Central memory CD8-positive, alpha-beta T cell (primary cell): ENCODE measurements at places on chromosomes 13 and 19.

DNA sequence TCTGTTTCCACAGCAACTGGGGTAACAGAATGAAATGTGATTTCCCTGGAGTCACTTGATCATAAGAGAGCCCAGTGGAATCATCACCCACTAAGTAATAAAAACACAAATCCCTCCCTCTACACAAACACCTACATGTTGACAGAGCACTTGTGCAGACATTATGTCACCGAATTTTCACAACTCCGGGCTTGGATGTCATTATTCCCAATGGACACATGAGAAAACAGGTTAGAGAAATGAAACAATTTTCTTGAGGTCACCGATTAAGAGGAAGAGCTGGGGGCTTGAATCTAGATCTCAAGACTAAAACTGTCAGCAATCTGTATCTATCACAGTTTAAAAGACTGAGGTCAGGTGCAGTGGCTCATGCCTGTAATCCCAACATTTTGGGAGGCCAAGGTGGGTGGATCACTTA is 3.1 kb downstream of the XRCC1 start:
- no peak overlapping the region for H3K4me3 ChIP-seq
- H3K27me3 ChIP-seq = no peaks in the 10 kb centered on the region
- peaks cover 40% of the 10 kb centered on the region for H3K4me1 ChIP-seq
- H3K36me3 ChIP-seq = peaks cover 11% of the 10 kb centered on the region

- H3K4me1 ChIP-seq = no peaks in the 10 kb centered on the region
- H3K4me3 ChIP-seq = no peak overlapping the region
- H3K36me3 ChIP-seq = no peaks in the 10 kb centered on the region
- no peak for DNase-seq
- H3K27me3 ChIP-seq = peaks cover 10% of the 10 kb centered on the region
Observed at GRCh38 chr19:42068756-42069571, 1.0 kb downstream of the GRIK5 start.

DNA sequence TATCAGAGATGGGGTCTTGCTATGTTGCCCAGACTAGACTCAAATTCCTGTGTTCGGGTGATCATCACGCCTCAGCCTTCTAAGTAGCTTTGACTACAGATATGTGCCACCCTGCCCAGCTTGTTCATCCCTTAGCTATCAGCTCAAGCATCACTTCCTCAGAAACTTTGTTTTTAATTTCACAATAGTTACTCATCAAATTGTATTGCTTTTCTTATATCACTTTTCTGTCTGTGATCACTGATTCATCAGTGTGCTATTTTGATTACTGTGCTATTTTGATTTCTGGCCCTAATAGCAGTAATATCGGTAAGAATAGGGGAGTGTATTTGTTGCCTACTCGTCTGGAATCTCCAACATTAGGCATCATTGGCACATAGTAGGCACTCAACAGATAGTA is 878.6 kb upstream of the PCDH20 start:
- H3K36me3 ChIP-seq = no peaks in the 10 kb centered on the region
- H3K27me3 ChIP-seq = no peaks in the 10 kb centered on the region
- H3K4me1 ChIP-seq = no peaks in the 10 kb centered on the region
- no peak overlapping the region for H3K4me3 ChIP-seq
- DNase-seq = no peak
- no peak overlapping the region for H3K27ac ChIP-seq

DNA sequence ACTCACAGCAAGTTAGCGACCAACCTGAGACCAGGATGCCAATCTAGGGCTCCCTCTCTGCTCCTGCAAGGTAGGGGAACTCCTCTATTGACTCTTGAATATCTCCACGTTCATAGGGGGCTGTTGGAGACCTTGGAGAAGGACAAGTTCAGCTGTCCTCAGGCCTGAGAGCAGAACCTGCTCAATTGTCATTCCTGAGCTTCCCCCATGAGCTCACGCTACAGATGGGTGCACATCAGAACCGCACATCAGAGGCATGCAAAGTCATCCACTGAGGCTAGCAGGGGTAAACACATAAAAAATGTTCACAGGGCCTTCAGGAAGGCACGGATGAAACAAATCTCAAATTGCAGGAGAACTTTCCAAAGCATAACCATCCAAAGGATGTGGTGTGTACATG is 168.8 kb upstream of the ZNF507 start:
- DNase-seq = no peak
- peaks cover 1% of the 10 kb centered on the region for H3K36me3 ChIP-seq

DNA sequence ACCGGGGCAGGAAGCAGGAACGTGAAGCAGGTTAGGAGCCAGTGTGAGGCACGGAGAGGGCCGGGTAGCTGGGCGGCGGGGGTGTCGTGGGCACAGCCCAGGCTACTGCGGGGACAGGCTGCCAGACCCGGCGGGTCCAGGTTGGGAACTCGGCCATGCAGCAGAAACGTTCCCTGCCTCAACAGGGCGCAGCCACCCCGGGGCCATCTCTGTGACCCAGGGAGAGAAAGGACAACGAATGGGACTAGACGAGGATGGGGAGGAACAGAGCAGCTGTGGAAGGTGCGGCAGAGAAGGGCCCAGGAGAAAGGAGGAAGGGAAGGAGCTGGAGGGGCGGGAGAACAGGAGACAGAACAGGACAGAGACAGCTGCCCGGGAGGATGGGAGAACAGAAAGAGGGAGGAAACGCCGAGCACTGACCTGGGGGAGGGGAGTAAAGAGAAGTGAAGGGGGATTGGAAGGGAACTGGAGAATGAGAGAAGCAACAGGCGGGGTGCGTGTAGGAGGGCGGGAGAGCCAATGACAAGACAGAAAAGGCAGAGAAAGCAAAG is 12.9 kb upstream of the GARIN5A start:
- no peaks in the 10 kb centered on the region for H3K27me3 ChIP-seq
- H3K4me3 ChIP-seq = no peak overlapping the region
- peaks cover 7% of the 10 kb centered on the region for H3K36me3 ChIP-seq
- H3K4me1 ChIP-seq = peaks cover 41% of the 10 kb centered on the region

- H3K4me1 ChIP-seq = no peaks in the 10 kb centered on the region
- no peaks in the 10 kb centered on the region for H3K27me3 ChIP-seq
- no peak overlapping the region for H3K27ac ChIP-seq
Observed at GRCh38 chr13:43838909-43839308, 40.6 kb downstream of the CCDC122 start.

GRCh38 chr13:30429721-30430694 is 7.7 kb downstream of the UBE2L5 start:
- no peaks in the 10 kb centered on the region for H3K36me3 ChIP-seq
- H3K27me3 ChIP-seq = no peaks in the 10 kb centered on the region
- H3K27ac ChIP-seq = peak overlapping the region; percentile 68
- H3K4me1 ChIP-seq = peaks cover 7% of the 10 kb centered on the region
- DNase-seq = no peak

- no peak overlapping the region for H3K27ac ChIP-seq
- no peak overlapping the region for H3K4me3 ChIP-seq
- H3K27me3 ChIP-seq = no peaks in the 10 kb centered on the region
Observed at GRCh38 chr19:23783636-23784035, 24.9 kb upstream of the ZNF681 start.

- peak overlapping the region; percentile 46 for H3K27ac ChIP-seq
- H3K4me1 ChIP-seq = peaks cover 7% of the 10 kb centered on the region
- H3K36me3 ChIP-seq = peaks cover 45% of the 10 kb centered on the region
Observed at GRCh38 chr19:17149393-17150135, 65.6 kb upstream of the USE1 start.

DNA sequence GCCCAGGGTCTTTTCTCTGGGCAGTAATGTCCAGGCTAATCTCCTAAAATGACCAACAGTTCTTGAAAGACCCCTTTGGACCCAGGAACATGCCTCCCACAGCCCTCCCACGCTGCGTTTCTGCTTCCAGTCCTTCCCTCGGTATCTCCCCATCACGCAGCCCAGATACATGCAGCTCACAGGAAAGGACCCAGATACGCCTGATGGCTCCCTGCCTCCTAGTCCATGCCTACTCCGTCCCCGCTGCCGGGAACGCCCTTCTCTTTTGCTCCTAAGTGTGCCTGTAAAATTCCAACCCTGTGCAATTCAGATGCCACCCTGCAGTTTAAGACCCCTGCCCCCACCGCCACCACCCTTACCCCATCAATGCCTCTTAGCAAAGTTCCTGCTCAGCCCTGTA is 778 bp downstream of the MUC16 start:
- no peaks in the 10 kb centered on the region for H3K4me1 ChIP-seq
- H3K27ac ChIP-seq = no peak overlapping the region
- H3K27me3 ChIP-seq = peaks cover 22% of the 10 kb centered on the region

DNA sequence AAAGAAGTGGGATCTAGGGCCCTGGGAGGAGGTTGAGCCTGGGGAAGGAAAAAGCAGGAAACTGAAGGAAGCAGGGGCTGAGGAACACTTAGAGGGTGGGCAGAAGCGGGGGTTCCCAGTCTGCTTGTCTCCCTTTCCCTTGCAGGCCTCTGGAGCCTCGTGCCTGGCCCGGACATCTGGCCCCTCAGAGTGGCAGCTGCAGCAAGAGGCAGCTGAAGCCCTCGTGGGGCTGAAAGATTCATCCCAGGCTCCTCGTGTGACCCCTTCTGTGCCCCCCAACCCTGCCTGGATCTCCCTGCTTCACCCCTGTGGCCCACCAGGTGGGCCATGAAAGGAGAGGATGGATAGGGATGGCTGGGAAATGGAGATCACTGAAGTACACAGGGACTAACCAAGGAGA is 5.5 kb downstream of the DMRTC2 start:
- no peaks in the 10 kb centered on the region for H3K36me3 ChIP-seq
- H3K27me3 ChIP-seq = peaks cover 30% of the 10 kb centered on the region
- H3K27ac ChIP-seq = no peak overlapping the region
- no peaks in the 10 kb centered on the region for H3K4me1 ChIP-seq

GRCh38 chr13:28324181-28324789 is 170.6 kb downstream of the FLT1 start:
- H3K27me3 ChIP-seq = peaks cover 9% of the 10 kb centered on the region
- DNase-seq = no peak
- H3K36me3 ChIP-seq = no peaks in the 10 kb centered on the region
- H3K4me1 ChIP-seq = no peaks in the 10 kb centered on the region
- H3K27ac ChIP-seq = no peak overlapping the region

DNA sequence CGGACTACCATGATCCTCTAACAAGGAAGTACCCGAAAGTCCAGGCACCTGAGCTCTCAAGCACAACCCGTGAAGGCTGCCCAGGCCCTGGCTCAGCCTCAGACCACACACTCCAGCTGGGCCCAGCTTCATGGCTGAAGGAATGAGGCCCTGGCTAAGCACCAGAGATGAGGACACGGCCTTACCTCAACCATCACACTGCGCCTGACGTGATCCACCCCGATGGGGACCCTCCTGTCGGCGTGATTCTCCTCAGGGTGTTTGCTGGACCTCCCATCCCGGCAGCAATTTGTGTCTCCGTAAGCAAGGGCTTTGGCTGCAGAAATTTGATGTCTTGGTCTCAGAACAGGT is 56.5 kb downstream of the F2RL3 start:
- peaks cover 10% of the 10 kb centered on the region for H3K27me3 ChIP-seq
- no peak overlapping the region for H3K4me3 ChIP-seq
- DNase-seq = no peak
- no peaks in the 10 kb centered on the region for H3K36me3 ChIP-seq

DNA sequence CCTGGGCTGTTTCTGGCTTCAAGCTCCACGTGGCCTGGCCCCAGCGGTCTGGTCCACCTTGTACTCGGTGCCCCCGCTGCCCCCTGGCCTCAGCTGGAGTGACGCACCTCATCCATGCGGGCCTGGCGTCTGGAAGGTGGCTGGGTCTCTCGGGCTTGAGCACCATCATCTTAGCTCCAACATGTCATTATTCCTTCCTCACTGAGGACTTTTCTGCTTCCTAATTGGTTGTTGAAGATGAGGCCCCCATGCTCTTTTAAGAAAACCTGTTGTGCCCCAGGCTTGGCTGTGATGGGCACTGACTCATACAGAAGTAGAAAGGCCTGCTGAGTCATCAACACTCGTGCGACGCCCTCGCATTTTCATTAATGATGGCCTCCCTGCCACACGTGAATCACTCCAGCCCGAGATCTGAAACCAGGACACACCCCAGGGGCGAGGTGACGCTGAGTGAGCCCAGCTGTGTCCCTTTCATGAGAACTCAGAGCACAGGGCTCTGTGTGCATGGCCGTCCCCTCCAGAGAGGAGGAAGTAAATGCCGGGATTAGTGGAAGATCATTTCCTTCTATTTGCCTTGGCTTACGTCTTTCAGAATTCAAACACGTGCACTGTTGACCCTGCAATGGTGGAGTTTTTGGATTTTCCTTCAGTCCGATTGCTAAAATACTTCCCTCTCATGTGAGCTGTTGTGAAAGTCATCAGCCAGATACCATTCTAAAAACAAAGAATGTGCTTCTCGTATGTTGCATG is 14.0 kb upstream of the GJA3 start:
- no peaks in the 10 kb centered on the region for H3K4me1 ChIP-seq
- H3K36me3 ChIP-seq = no peaks in the 10 kb centered on the region
- no peak for DNase-seq
- H3K27ac ChIP-seq = no peak overlapping the region
- H3K4me3 ChIP-seq = no peak overlapping the region

- no peaks in the 10 kb centered on the region for H3K27me3 ChIP-seq
- peaks cover 31% of the 10 kb centered on the region for H3K36me3 ChIP-seq
- H3K4me3 ChIP-seq = no peak overlapping the region
- DNase-seq = peak; percentile 86
- no peak overlapping the region for H3K27ac ChIP-seq
- peaks cover 43% of the 10 kb centered on the region for H3K4me1 ChIP-seq
Observed at GRCh38 chr19:55632463-55632834, 8.1 kb upstream of the ZNF784 start.

DNA sequence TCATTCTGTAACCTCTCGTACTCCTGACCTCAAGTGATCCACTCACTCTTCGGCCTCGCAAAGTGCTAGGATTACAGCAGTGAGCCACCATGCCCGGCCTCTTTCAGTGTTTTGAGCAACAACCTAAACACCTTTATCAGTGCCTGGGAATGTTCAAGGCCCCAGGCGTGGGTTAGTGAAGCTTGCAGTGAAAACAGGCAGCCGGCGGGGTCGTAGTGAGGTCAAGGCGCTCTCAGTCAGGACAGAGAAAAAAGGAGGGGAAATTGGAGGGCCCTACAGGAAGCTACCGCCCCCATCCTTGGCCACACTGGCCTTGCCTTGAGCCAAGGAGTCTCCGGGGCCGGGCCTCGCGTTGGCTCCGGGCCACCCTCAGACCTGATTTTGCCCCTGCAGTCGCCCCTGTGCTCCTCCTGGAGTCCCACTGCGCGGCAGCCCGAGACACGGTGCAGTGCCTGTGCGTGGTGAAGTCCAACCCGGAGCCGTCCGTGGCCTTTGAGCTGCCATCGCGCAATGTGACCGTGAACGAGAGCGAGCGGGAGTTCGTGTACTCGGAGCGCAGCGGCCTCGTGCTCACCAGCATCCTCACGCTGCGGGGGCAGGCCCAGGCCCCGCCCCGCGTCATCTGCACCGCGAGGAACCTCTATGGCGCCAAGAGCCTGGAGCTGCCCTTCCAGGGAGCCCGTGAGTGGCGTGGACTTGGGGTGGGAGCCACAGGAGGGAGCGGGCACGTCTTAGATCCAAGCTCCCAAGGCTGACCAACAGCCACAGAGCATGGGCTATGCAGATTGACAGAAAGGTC is 17.7 kb downstream of the MAG start:
- peaks cover 2% of the 10 kb centered on the region for H3K36me3 ChIP-seq
- H3K4me3 ChIP-seq = no peak overlapping the region
- no peak overlapping the region for H3K27ac ChIP-seq
- H3K27me3 ChIP-seq = peaks cover 36% of the 10 kb centered on the region
- no peaks in the 10 kb centered on the region for H3K4me1 ChIP-seq

GRCh38 chr13:58728126-58728525 is 1096.6 kb downstream of the PCDH17 start:
- no peaks in the 10 kb centered on the region for H3K27me3 ChIP-seq
- no peaks in the 10 kb centered on the region for H3K4me1 ChIP-seq
- H3K36me3 ChIP-seq = no peaks in the 10 kb centered on the region

GRCh38 chr19:11423791-11424181 is 4.7 kb upstream of the RGL3 start:
- H3K36me3 ChIP-seq = peaks cover 2% of the 10 kb centered on the region
- H3K27ac ChIP-seq = no peak overlapping the region
- H3K4me1 ChIP-seq = peaks cover 35% of the 10 kb centered on the region
